ENCODE measurements at places on chromosomes 6 and 20.
A peak's percentile ranks its signal among the peaks of the same experiment; 100 is the strongest.

- DNase-seq, result no peak
Measured at GRCh38 chr20:48754292-48754691, 73.5 kb downstream of the PREX1 start.

GRCh38 chr20:12594410-12595088, 414.2 kb upstream of the SPTLC3 start:
- no peak for DNase-seq

DNA sequence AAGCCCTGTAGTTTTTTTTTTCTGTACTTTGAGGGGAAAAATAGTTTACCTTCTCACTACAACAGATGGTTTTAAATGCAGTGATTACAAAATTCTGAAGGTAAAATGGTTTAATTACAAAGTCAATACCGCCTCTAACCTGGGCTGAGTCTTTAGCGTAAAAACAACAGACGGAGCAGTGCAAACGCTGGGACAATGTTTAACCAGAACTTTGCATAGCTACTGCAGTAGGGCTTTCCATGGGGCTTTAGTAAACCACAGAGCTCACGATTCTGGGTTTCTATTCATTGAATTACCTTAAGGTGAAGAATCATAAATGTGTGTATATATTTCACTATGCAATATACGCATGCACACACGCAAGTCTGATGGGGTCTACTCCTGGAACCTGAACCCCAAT, 77.9 kb downstream of the RFX6 start:
- peak; percentile 33 for DNase-seq

GRCh38 chr6:143176090-143177021, 115.7 kb downstream of the AIG1 start:
- DNase-seq, result no peak

DNA sequence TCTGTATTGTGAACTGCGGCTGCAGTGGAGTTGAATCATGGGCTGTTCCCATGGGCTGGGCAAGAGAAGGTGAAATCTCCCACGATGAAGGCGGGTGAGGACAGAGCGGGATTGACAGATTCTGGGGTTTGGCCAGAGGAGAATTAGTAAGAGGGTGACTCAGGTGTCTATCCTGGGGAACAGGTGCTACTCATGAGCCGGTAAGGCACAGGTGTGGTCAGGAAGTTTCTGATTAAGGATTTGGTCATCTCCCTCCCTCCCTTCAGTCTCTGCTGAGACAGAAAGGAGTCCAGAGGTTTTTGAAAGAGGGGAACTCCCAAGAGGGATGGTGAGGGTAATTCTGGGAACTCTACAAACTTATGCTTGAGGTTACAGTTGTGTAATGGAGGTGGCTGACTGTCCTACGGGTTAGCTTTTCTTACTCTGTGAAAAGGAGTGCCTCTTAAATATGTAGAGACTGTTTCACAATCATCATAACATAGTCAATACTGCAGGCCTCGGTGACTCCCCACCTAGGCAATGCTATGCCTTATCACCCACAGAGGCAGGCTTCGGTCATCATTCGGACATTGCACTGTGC, 31.5 kb downstream of the SERPINB1 start:
- DNase-seq, result no peak

DNA sequence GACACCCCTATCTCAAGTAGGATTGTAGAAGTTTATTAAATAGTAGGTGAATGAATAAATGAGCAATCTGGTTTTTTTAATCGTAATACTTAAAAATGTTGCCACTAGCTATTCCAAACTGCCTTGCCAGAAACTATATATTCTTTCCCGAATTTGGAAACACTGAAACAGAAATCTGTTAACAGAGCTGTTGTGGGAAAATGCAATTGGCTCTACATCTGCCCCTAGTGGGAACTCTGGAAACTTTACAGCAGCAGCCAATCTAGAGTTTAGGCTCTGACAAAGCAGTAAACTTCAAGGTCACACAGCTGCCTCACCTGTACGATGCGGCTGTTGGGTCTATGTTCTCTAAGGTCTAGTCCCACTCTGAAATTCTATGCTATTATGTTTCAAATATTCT, 41.7 kb downstream of the SYNE1 start:
- DNase-seq, result no peak

- no peak for DNase-seq
Measured at GRCh38 chr20:55755411-55755810, 249.9 kb downstream of the CBLN4 start.

DNA sequence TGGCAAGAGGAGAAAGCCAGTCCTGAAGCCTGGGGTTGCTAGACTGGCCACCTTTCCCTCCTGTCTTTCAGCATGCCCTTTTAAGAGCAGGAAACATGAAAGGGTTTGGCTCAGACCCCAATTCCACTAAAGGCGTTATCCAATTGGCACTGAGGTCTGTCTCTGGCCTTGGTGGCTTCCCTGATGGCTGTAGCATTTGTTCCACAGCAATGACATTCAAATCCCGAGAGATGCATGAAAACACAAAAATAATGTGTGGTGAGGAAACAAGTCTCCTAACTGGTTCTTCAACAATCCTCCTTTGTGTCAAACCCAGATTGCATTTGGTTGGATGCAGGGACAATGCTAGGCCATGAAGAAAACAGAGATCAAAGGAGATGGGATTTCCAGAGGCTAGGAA, 56.5 kb upstream of the ADTRP start:
- no peak for DNase-seq

GRCh38 chr20:12965212-12965869, 43.4 kb upstream of the SPTLC3 start:
- no peak for DNase-seq

DNA sequence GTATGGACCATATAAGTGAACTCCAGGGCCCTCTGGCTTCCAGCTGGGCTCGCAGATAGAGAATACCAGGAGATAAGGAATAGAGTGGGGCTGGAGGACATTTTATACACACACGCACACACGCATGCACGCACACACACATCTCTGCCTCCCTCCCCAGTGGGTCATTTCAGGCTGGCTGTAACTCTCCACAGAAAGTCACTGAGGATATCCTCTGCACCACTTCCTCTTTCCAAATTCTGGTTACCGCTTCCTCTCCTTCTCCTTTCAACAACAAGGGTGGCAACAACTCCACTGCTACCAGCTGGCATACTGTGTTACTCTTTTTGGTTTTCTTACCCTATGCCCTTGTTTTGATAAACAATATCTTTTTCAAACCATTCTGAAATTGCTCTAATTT, 280.2 kb downstream of the COL12A1 start:
- no peak for DNase-seq

DNA sequence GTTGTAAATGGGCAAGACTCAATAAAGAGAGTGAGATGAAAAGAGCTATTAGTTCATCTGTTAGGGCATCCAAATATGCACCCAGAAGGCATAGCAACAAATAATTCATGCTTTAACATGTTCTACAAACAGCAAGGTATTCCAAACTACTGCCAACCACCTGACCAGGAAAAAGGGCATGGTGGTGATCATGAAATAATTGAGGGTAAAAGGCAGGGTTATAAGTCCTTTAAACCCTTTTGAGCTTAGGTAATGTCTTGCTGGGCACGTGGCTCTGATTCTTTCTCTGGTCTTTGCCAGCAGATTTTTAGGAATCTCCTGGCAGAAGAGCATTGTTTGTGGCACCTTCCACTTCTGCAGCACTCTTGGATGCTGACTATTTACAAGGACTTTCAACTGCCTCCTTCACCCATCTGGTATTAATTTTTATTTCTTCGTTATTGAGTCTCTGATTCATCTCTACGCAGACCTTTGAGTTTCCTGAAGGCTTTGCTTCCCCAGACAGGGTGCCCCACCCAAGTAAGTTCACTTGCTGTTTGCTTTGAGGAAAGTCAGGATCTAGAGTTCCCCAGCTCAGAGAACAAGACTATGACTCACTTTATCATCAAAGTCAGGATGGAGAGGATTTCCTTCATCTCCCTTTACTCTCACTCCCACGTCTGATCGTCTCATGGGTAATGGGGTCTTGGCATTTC, 83.4 kb upstream of the NEDD9 start:
- peak; percentile 45 for DNase-seq

GRCh38 chr6:52540286-52540902, 36.5 kb downstream of the TRAM2 start:
- DNase-seq, result no peak

DNA sequence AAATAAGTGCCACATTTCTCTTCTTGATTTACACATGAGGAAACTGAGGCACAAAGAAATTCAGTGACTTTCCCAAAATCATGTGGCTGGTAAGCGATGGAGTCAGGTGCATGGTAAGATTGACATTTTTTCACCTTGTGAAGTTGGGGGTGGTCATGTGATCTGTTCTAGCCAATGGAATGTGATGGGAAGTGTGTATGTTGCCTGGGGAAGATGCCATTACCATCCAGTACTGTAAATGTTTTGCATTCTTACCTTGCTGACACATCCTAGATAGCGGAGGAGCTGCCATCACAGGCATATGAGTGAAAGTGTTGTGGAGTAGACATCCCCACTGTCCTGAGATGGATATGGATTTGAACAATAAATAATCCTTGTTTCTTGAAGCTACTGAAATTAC, 499.6 kb upstream of the SULF2 start:
- DNase-seq, result no peak

GRCh38 chr20:21395666-21396598, 1.4 kb downstream of the NKX2-4 start:
- no peak for DNase-seq

- peak; percentile 16 for DNase-seq
Measured at GRCh38 chr6:118709859-118710350, 58.5 kb upstream of the CEP85L start.

GRCh38 chr6:14142063-14142450, 24.5 kb downstream of the CD83 start:
- no peak for DNase-seq

DNA sequence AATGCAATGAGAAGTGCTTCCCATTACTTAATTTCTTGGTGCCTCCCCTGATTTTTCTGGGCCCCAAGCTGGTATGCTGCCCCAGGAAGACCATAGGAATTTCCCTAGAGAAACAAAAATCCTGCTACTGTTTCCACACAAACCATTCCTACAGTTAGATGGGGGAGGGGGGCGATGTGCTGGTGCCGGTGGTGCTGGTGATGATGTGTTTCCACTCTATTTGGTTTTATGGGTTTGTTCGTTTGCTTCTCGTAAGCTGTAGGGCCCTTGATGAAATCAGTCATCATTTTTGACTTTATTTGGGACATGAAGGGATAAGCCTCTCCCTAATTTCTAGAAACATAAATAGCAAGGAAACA, 105.1 kb downstream of the MKKS start:
- no peak for DNase-seq

GRCh38 chr6:144993870-144994269, 708.7 kb downstream of the UTRN start:
- no peak for DNase-seq

DNA sequence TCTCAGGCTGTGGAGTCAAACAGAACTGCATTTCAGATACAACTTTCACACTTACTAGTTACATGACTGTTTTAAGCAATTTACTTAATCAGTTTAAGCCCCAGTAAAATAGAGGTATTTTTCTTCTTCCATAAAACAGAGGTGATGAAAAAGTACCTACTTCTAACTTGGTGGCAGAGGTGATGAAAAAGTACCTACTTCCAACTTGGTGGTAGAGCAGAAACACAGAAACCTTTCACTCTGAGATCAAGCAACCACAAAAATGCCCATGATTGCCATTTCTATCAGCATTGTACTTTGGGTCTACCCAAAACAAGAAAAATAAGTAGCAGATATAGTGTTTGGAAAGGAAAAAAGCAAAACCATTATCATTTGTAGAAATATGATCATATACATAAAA, 148.7 kb downstream of the OPRM1 start:
- DNase-seq, result no peak

DNA sequence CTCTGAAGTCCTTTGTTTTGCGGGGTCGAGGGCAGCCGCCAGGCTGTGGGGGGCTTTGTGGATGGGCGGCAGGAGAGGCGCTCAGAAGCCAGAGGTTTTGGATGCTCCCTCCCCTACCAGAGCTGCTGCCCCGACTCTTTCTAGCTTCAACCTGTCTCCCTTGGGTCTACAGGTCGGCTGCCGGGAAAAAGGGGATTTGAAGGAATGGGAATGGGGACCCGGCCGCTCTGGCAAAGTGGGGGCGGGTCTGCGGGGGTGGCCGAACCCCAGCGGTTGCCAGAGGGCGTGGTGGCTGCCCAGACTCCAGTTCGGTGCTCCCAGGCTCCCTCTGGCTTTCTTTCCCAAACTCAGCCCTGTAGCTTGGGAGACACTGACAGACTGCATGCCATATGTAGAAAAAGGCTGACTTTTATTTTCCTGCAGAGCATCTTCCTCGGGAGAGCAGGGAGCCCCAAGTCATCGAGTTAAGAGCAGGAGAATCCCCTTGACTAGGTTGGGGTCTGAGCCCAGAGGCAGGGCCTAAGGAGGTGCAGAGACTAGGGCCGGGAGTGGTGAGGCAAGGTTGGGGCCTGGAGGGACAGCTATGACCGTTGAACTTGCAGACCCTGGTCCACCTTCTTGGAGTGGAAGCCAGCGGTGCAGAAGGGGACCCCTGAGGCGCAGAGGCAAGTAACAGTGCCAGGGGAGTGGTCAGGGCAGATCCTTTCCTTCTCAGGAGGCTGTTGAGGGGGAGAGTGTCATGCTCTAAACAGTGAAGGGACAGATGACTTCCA, 1.4 kb upstream of the PPP1R18 start:
- DNase-seq, result no peak

GRCh38 chr6:20939161-20939775, 405.0 kb downstream of the CDKAL1 start:
- DNase-seq, result no peak

DNA sequence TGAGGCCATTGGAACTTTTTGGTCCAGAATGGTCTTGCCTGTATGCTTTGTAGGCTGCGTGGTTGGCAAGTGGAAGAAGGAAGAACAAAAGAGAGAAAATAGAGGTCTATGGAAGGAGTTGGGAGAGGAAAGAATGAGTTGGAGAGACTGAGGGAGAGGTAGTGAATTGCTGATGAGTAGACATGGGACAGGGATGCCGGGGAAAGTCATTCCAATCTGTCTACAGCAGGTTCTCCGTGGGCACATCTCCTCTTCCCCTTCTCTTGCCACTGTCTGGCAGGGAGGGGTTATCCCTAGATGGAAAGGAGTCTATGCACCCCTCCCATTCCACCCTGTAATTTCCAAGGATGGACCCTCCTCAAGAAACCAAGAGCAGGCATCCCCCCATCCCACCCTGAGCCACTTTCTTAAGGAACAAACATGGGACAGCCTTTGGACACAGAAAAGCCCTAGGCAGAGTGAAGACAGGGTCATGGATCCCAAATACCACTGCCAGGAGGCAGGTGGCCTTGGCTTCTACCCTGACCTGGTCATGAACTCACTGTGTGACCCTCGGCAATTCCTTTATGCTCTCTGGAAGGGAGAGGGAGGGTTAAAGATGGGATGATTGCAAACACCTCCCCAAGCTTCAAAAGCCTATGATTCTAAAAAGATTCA, 196.9 kb downstream of the LRFN2 start:
- no peak for DNase-seq
